Ovary (tissue), 10 donors: ENCODE measurements at places on chromosomes 16 and 17. TPM values are rescaled to one million over a fixed set of nuclear protein-coding genes. Genes with fewer than 3 reads are reported as not detected.

TAOK2 gene
- total RNA-seq, result 39.1 TPM

MYL11 gene
- 1.0 TPM for total RNA-seq

DNA sequence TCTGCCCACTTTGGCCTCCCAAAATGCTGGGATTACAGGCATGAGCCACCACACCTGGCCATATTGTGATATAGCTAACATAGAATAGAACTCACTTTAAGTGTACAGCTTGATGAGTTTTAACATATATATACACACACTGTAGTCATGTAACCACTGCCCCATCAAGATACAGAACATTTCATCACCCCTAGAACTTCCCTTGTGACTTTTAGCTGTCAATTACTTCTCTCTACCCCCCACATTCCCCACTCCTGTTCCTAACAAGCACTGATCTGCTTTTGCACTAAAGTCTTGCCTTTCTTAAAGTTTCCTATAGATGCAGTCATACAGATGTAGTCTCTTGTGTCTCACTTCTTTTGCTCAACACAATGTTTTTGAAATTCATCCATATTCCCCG, 93.1 kb downstream of the PITPNC1 start:
- H3K27ac ChIP-seq, result no peak overlapping the region
- H3K36me3 ChIP-seq, result no peaks in the 10 kb centered on the region
- H3K27me3 ChIP-seq, result no peaks in the 10 kb centered on the region
- peaks cover 5% of the 10 kb centered on the region for H3K4me1 ChIP-seq

CLEC19A gene
- not detected for total RNA-seq

- H3K27ac ChIP-seq, result no peak overlapping the region
- no peak for DNase-seq
- no peak overlapping the region for H3K4me3 ChIP-seq
- no peaks in the 10 kb centered on the region for H3K27me3 ChIP-seq
These were observed 26.8 kb downstream of the WSCD1 start for GRCh38 chr17:6097005-6097279.

- no peak overlapping the region for H3K27ac ChIP-seq
- H3K27me3 ChIP-seq, result no peaks in the 10 kb centered on the region
- no peaks in the 10 kb centered on the region for H3K36me3 ChIP-seq
- no peaks in the 10 kb centered on the region for H3K4me1 ChIP-seq
- no peak for DNase-seq
These were observed 70.0 kb upstream of the TNRC6C start for GRCh38 chr17:77888242-77889134.

- H3K4me1 ChIP-seq, result no peaks in the 10 kb centered on the region
- DNase-seq, result no peak
- no peak overlapping the region for H3K27ac ChIP-seq
These were observed 1.5 kb upstream of the RNF112 start for GRCh38 chr17:19409509-19409908.

AMFR gene
- total RNA-seq, result 103 TPM
